ENCODE measurements at places on chromosomes 3 and 15. TPM values are rescaled to one million over a fixed set of nuclear protein-coding genes. Genes with fewer than 3 reads are reported as not detected.

Gene KCNH8
- 0.42 TPM for total RNA-seq

Gene OR4F6
- not detected for total RNA-seq

Gene CTDSPL
- 59.6 TPM for total RNA-seq

Gene BOC
- 119 TPM for total RNA-seq

Gene PEX5L
- not detected for total RNA-seq

Gene SLC28A2
- not detected for total RNA-seq

Gene LYZL4
- total RNA-seq = not detected

Gene WDR93
- 0.42 TPM for total RNA-seq

Gene SLC28A1
- 0.23 TPM for total RNA-seq

Gene LRCH3
- 160 TPM for total RNA-seq

Gene OXTR
- 3.6 TPM for total RNA-seq

Gene RARB
- total RNA-seq = 29.2 TPM

Gene PLSCR5
- total RNA-seq = not detected

Gene CLSTN2
- total RNA-seq = 5.5 TPM

Gene REC114
- not detected for total RNA-seq

Gene AKAP13
- total RNA-seq = 274 TPM
